ENCODE measurements at places on chromosomes 16 and 17. TPM values are rescaled to one million over a fixed set of nuclear protein-coding genes. Genes with fewer than 3 reads are reported as not detected.
A peak's percentile ranks its signal among the peaks of the same experiment; 100 is the strongest.

MT1H gene
- total RNA-seq = not detected

TP53TG3 gene
- 1.2 TPM for total RNA-seq

GUCY2D gene
- total RNA-seq = not detected

LGALS9B gene
- total RNA-seq = not detected

KRT24 gene
- total RNA-seq = not detected

MMP15 gene
- 10.9 TPM for total RNA-seq

AP1G1 gene
- 63.8 TPM for total RNA-seq

CLEC18B gene
- total RNA-seq = not detected

DNA sequence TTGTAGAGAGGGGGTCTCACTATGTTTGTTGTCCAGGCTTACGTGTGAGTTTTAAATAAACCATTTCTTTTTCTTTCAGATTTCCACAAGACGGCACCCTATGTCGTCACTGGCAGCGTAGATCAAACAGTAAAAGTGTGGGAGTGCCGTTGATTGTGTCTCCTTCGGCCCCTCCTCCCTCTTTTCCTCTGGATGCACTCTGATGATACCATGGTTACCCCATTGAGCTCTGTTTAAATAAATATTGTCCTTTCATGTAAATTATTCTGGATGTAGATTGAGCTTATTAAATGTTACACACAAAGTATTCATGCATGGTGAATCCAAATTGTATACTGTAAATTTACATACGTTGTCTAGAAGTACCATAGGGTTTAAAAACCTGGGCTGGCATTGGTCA is 29.9 kb downstream of the CLUH start:
- H3K4me1 ChIP-seq = peaks cover 14% of the 10 kb centered on the region
- H3K27me3 ChIP-seq = no peaks in the 10 kb centered on the region
- no peak overlapping the region for H3K27ac ChIP-seq
- H3K4me3 ChIP-seq = no peak overlapping the region

- H3K27me3 ChIP-seq = no peaks in the 10 kb centered on the region
- no peaks in the 10 kb centered on the region for H3K36me3 ChIP-seq
These were observed 128.4 kb downstream of the CDH11 start for GRCh38 chr16:64993464-64993863.

- H3K4me3 ChIP-seq = peak overlapping the region; percentile 69
- no peaks in the 10 kb centered on the region for H3K27me3 ChIP-seq
- H3K27ac ChIP-seq = peak overlapping the region; percentile 84
- H3K4me1 ChIP-seq = peaks cover 6% of the 10 kb centered on the region
- H3K36me3 ChIP-seq = no peaks in the 10 kb centered on the region
These were observed 1.4 kb upstream of the TENT4B start for GRCh38 chr16:50151756-50152155.

GRCh38 chr17:70677783-70678647 is 508.7 kb downstream of the KCNJ2 start:
- no peaks in the 10 kb centered on the region for H3K36me3 ChIP-seq
- H3K4me3 ChIP-seq = no peak overlapping the region
- H3K4me1 ChIP-seq = no peaks in the 10 kb centered on the region
- H3K27ac ChIP-seq = no peak overlapping the region
- no peak for DNase-seq

DNA sequence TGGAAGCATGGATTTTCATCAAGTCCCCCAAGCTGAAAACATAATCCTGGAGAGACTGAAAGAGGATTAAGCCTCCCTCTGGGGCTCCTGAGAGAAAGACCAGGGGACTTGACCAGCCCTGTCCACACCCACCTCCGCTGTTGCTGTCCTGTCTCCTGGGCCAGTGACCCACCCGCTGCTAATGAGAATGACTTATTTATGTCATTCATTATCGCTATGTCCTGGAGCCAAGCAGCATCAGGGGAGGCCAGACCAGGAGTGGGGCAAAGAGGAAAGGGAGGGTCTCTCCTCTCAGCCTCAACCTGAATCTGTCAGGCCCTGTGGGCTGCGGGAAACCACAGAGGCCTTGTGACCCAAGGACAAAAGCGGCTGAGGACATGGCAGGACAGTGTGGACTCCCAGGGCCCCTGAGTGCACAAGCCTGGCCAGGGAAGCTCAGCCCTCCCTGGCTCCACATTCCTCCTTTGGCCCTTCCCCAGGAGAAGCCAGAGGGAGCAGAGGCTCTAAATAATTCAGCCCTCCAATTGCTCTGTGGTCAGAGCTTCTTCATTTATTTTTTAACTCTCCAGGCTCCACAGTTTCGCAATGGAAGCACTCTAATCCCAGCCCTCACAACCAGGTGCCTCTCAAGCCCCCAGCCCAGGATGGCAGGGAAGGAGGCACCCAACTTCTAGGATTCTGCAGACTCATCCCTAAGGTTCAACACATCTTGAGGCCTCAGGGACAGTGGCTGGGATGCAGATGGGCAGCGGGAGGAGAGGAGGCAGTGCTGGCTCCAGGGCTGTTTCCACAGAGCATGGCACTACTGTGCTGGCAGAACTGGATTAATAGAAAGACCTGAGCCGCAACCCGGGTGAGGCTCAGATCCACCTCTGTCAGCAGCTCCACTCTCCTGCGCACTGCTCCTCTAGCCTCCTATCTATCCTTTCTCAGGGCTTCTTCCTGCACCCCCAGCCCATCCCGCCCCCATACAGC is 19.1 kb downstream of the CUEDC1 start:
- DNase-seq = no peak
- no peaks in the 10 kb centered on the region for H3K36me3 ChIP-seq
- H3K4me3 ChIP-seq = 0 out of 2 replicates have a peak overlapping the region, but pooled peaks have one; percentile 2

- no peaks in the 10 kb centered on the region for H3K4me1 ChIP-seq
- no peak overlapping the region for H3K4me3 ChIP-seq
- no peaks in the 10 kb centered on the region for H3K36me3 ChIP-seq
- no peak for DNase-seq
- no peaks in the 10 kb centered on the region for H3K27me3 ChIP-seq
These were observed 74.7 kb upstream of the CDH5 start for GRCh38 chr16:66291833-66292232.

- no peak for DNase-seq
- H3K36me3 ChIP-seq = no peaks in the 10 kb centered on the region
- H3K4me3 ChIP-seq = no peak overlapping the region
- peaks cover 2% of the 10 kb centered on the region for H3K27me3 ChIP-seq
- no peaks in the 10 kb centered on the region for H3K4me1 ChIP-seq
These were observed 123.5 kb downstream of the IRF8 start for GRCh38 chr16:86022381-86022960.

DNA sequence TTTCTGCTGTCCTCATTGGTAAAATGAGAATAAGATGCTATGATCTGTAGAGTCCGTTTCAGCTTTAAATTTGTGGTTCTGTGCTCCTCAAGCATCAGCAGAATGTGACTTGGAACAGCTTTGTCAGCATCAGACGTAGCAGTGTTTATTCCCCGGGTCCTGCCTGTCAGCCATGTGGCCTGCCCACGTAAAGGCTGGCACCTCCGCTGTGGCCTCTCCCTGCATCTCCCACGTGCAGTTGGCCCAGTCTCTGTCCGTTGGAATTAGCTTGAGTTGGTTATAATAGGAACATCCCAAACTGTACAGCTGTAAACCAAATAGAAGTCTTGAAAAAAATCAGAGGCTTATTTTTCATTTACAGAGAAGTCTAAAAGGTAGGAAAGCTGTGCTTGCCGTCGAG is 61.7 kb downstream of the ARHGAP44 start:
- no peaks in the 10 kb centered on the region for H3K27me3 ChIP-seq
- no peak for DNase-seq
- H3K4me1 ChIP-seq = no peaks in the 10 kb centered on the region
- no peak overlapping the region for H3K4me3 ChIP-seq
- H3K27ac ChIP-seq = no peak overlapping the region

DNA sequence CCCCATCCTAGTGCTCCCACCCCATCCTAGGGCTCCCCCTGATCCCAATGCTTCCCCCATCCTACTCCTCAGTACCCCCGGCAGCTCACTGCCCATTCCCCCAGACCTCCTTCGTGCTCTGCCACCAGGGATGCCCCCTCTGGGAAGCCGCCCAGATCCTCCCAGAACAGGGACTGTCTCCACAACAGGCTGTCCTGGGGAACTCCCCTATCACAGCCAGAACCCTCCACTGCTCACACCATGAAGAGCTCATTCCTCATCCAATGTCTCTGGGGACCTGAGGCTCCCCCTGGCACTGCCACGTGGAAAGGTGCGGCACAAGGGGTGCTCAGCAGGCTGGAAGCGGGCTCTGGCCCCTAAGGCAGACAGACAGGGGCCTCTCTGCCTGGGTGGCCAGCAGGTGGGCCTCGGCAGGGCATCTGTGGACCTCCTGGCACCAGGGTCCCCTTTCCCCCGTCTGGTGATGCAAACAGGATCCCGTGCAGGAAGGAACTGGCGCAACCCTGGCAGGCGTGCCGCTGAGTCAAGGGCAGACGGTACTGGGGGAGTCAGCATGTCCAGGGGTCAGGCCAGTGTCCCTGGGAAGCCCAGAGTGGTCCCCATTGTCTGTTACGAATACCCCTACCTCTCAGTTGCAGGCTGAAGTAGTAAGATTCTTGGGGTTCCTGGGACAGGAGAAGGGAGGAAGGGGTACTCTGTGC is 14.8 kb upstream of the PVALEF start:
- H3K27ac ChIP-seq = no peak overlapping the region
- H3K4me1 ChIP-seq = no peaks in the 10 kb centered on the region
- no peaks in the 10 kb centered on the region for H3K27me3 ChIP-seq
- H3K4me3 ChIP-seq = no peak overlapping the region

DNA sequence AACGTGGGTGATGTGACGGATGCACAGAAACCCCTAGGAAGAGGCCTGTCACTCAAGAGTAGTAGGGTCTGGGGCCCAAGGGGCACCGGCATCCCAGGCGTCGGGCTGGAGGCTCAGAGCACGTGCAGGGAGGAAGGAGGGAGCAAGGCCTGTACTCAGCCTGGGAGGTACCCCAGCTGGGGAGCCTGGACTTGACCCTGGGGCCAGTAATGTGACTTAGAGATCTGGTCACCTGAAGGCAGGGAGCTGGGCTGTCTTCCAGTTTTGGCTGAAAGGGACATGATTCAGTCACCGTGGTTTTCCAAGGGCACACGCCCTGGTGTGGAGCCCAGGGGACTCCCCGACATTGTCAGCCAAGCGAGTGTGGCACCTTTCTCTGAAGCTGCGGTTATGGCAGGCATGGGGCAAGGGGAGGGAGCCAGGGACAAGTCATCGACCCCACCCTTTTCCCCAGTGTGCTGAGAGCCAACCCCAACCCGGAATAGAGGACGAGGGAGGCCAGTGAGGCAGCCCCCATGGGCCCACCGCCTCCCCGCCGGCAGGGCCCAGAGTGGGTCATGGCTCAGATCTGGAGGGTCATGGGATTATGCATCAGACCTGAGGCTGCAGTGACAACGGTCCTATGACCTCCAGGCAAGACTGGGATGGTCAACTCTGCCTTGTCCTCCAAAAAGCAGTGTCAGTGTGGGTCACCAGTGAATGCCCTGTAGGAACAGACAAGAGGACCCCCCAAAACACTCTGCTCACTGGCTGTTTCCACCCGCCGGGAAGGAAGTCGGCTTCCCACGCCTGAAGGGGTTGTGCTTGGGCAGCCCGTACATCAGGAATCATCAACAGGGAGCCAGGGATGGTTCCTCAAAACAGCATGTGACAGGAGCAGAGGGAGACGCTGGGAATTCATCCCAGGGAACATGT is 41.9 kb downstream of the MEAK7 start:
- no peaks in the 10 kb centered on the region for H3K4me1 ChIP-seq
- H3K36me3 ChIP-seq = no peaks in the 10 kb centered on the region
- no peaks in the 10 kb centered on the region for H3K27me3 ChIP-seq
- H3K27ac ChIP-seq = no peak overlapping the region
- DNase-seq = no peak
- no peak overlapping the region for H3K4me3 ChIP-seq

- H3K4me3 ChIP-seq = no peak overlapping the region
- H3K27me3 ChIP-seq = no peaks in the 10 kb centered on the region
- no peak overlapping the region for H3K27ac ChIP-seq
- H3K36me3 ChIP-seq = no peaks in the 10 kb centered on the region
- no peak for DNase-seq
These were observed 7.9 kb downstream of the QPRT start for GRCh38 chr16:29686740-29687332.

GRCh38 chr16:81515721-81516120 is 71.1 kb downstream of the CMIP start:
- H3K27me3 ChIP-seq = no peaks in the 10 kb centered on the region
- no peaks in the 10 kb centered on the region for H3K36me3 ChIP-seq
- H3K4me1 ChIP-seq = peaks cover 25% of the 10 kb centered on the region
- no peak overlapping the region for H3K4me3 ChIP-seq
- no peak for DNase-seq

- no peak overlapping the region for H3K27ac ChIP-seq
- H3K36me3 ChIP-seq = no peaks in the 10 kb centered on the region
- no peak overlapping the region for H3K4me3 ChIP-seq
- DNase-seq = no peak
- no peaks in the 10 kb centered on the region for H3K4me1 ChIP-seq
These were observed 23.0 kb upstream of the IL21R start for GRCh38 chr16:27378871-27379481.

DNA sequence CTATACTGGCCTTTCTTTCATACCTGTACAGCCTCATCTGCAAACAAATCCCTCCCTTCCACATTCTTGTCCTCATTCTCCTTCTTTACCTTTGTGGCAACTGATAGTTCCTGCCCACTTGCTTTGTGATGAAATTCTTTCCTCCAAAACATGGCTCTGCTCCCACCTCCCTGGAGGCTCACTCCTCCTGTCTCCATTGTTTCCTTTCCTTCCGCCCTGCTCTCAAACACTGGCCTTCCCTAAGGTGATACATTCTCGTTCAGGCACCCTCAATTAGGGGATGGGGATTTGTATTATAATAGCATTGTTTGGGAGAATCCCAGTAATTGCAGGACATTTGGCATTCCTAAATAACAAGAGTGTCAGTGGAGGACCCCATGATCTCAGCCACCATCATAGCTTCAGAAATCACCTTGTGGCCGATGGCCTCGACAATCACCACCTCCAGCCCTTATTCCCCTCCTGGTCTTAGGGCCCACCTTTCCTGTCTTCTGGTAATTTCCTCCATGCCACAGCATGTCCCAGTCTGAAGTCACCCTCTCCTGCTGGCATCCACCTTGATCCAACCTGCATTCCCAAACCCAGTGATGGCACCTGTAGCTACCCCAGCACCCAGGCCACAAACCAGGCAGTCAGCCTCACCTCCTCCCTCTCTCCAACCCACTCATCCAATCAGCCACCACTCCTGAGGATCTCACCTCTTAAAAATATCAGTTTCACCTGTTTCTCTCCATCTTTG is 7.9 kb downstream of the UNC119 start:
- DNase-seq = no peak
- H3K4me3 ChIP-seq = no peak overlapping the region
- no peaks in the 10 kb centered on the region for H3K36me3 ChIP-seq
- H3K27me3 ChIP-seq = no peaks in the 10 kb centered on the region

All from Panc1 (cell line).